T-cell (primary cell): ENCODE measurements at places on chromosomes 2 and 18.

DNA sequence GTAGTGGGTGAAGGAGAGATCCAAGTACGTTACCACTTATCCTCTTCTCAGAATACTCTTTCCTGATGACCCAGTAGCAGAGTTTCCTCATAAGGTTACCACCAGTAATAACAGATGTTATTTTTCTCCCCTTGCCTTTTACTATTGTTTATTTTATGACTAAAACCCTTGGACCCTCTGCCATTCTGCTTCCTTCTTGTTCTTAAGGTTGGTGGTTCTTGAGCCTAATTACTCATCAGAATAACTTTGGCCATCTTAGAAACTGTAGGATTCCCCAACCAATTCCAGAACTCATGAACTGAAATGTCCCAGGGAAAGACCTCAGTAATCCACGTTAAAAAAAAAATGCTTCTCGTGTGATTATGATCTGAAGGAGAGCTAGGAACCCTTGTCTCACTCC lies 64.9 kb downstream of the CHST9 start:
- no peak for DNase-seq

DNA sequence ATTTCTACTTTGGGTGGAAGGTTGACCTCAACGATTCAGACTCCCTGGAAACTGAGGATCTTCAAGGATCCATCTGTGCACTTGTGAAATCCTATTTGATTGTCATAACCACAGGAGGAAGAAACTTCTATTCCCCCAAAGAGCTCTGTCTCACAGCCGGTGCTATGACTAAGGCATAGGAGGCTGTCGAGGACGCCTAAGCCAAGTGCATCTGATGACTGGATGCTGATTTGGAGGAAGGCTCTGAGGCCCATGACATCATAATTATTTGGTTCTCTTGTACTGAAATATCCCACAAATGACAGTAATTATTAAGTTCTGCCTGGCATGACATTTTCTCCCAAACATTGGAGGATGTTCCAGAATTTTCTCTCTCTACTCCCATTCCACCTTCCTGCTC lies 13.8 kb upstream of the KCNF1 start:
- DNase-seq = no peak

- DNase-seq = no peak
Measured at GRCh38 chr2:223604231-223604630, 2.1 kb upstream of the SCG2 start.

DNA sequence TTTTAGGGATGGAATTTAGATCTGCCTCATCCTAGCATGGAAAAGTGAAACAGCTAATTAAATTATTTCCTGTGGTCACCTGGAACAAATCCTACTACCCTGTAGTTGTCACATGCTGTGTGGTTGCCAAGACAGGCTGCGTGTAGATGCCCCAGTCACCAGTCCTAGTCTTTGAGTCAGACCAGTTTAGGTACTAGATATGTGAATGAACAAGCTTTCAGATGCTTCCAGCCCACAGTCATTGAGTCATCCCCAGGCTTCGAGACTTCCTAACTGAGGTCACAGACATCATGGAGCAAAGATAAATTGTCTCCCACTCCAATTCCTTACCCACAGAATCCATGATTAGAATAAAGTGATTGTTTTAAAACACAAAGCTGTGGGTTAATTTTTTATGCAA lies 35.8 kb upstream of the GRB14 start:
- DNase-seq = no peak

- peak; percentile 74 for DNase-seq
Measured at GRCh38 chr2:237744613-237745249, 53.8 kb upstream of the RBM44 start.

GRCh38 chr2:234355808-234356365 lies 141.0 kb downstream of the ARL4C start:
- DNase-seq = no peak

DNA sequence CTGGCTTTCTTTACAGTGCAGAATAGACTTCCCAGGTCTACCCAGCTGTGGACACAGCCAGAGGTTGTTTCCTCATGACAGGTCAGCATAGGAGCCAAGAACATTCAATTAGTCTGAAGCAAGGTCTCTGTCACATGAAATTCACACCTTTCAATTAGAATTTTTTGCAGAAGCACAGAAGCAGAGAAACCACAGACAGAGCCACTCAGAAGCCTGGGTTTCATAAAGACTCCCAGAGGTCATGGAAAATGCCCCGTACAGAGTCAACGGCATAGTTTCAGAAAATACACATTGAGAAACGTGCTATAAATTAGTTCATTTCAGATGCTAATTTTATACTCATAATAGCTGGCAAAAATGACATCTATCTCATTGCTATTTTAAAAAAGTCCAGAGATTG lies 87.0 kb upstream of the TMEM200C start:
- no peak for DNase-seq

- DNase-seq = no peak
Measured at GRCh38 chr2:234375176-234375880, 121.6 kb downstream of the ARL4C start.

GRCh38 chr2:217610401-217610814 lies 392.4 kb downstream of the TNS1 start:
- peak; percentile 22 for DNase-seq

- DNase-seq = no peak
Measured at GRCh38 chr2:131445896-131446295, 30.0 kb upstream of the TUBA3D start.

GRCh38 chr2:37109523-37109922 lies 25.2 kb downstream of the GPATCH11 start:
- DNase-seq = no peak

GRCh38 chr2:66536290-66536673 lies 101.4 kb downstream of the MEIS1 start:
- no peak for DNase-seq

- DNase-seq = no peak
Measured at GRCh38 chr2:3639015-3639630, 18.9 kb upstream of the ALLC start.

- no peak for DNase-seq
Measured at GRCh38 chr2:23436346-23437098, 51.5 kb downstream of the KLHL29 start.

DNA sequence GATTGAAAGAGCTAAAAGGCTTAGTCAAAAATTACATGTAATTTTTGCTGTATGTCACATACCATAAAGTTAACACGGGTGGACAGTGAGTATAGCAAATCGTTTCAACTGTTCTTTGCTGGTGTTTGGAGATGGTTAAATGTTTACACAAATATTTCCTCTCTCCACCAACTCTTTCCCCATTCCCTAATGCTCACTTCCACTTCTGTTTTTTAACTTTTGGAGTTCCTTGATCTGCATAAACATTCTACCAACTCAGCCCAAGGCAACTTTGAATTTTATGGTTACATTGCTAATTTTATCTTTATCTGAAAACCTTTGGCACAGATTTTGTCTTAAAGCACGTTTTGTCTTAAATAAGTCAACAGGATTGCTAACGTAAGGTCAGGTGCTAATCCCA lies 1.9 kb upstream of the SPOPL start:
- DNase-seq = no peak

DNA sequence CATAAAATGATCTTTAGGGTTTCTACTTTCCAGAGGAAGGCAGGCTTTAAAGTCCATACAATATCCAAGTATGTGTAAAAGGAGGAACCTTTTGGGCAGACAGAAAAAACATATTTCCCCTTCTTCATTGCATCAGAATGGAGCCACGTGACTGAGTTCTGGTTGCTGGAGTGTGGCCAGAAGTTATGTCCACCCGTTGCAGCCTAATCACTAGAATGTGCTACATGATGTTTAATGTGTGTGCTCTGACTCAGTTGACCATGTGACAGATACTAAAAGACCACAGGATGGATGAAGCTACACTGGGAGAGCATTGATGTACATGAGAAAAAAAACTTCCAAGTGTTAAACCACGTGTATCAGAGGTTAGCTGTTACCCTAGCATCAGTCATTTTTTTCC lies 460.9 kb downstream of the RIT2 start:
- no peak for DNase-seq

- no peak for DNase-seq
Measured at GRCh38 chr18:74370115-74370514, 54.5 kb downstream of the C18orf63 start.

DNA sequence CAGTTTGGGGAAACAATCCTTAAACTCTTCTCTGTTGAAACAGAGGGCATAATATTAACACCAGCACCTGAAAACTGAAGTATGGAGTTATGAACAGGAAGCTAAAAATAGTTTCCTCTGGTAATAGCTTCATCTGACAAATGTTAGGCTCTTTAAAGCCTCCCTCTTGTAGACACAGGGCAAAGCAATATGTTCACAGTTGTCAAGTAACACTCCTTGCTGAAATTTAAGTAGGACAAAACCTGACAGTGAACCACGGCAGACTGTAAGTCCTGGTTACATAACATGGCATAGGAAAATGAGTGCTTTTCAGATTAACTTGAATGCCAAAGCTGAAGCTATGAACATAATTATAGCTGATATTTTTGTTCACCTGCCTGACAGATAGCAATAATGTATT lies 172.9 kb downstream of the CMPK2 start:
- DNase-seq = no peak

DNA sequence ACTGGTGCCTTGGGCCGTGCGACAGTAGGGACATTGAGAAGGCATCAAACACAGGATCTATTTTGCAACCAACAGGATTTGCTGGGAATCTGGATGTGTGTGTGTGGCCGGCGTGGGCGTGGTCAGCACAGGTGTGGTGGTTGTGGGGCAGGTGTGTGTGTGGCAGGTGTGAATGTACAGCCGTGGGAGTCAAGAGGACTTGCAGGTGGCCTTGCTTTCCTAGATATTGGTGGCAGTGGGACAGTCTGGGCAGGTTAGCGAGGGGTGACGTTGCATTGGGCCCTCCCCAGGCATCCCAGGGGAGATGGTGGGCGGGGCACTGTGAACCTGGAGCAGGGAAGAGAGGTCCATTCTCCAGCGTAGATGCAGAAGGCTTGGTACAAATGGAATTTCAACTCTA lies 3.2 kb upstream of the LIMS2 start:
- no peak for DNase-seq

GRCh38 chr2:224038049-224038829 lies 847 bp downstream of the SERPINE2 start:
- peak; percentile 46 for DNase-seq

- no peak for DNase-seq
Measured at GRCh38 chr18:41599466-41599865, 355.6 kb upstream of the PIK3C3 start.

GRCh38 chr2:23561544-23561943 lies 176.6 kb downstream of the KLHL29 start:
- DNase-seq = no peak

DNA sequence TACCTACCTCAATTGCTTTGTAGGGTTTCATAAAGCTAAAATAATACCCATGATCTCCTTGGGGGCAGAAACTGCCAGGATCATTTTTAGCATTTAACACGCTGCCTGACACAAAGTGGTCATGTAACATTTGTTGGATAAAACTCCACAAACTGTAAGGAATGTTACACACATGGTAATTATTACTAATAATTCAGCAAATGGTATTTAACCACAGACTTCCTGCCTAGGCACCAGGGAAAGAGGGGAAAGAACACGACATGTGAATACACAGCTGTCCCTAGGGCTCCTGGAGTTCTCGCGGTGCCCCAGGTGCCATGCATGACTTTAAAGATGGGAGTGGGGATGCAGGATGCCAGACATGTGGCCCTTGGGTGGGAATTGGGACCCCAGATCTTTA lies 43.5 kb downstream of the ASAP2 start:
- DNase-seq = no peak

- no peak for DNase-seq
Measured at GRCh38 chr18:61824733-61825363, 68.0 kb downstream of the RNF152 start.

GRCh38 chr2:55592130-55592529 lies 25.3 kb downstream of the PPP4R3B start:
- no peak for DNase-seq

DNA sequence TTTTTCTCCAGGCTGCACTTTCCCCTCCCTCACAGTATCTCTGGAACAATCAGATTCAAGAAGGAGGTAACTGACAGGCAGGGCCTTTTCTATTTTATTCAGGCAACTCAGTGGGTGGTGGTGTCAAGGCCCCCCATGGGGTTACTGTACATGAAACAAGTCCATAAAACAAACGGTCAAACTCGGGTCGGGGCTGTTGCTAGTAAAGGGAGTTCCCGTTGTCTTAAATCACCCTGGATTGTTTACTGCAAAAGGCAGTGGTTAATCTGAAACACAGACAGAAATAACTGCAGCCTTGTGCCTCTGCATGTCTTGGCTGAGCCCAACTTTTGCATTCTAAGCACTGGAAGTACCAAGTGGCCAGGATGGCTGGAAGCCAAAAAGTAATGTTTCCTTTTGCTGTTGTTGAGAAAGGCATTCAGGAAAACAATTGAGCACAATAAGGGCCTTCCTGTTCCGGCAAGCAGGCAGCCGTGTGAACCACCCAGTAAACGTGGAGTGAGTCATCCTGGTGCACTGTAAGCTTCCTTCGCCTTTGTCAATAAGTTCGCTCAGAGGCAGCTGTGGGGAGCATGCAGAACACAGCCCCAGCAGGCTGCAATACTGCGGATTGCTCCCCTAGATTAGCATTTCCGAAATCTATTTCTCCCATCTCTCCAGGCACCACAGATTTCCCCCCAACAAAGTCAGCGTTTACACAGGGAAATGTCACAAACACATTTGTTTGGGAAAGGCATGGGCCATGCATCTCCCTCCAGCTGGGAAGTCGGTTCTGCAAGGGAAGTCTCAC lies 149.6 kb downstream of the IRS1 start:
- peak; percentile 9 for DNase-seq

GRCh38 chr2:66069937-66070720 lies 364.8 kb upstream of the MEIS1 start:
- DNase-seq = no peak

GRCh38 chr2:218015586-218016521 lies 13.1 kb upstream of the TNS1 start:
- DNase-seq = no peak

DNA sequence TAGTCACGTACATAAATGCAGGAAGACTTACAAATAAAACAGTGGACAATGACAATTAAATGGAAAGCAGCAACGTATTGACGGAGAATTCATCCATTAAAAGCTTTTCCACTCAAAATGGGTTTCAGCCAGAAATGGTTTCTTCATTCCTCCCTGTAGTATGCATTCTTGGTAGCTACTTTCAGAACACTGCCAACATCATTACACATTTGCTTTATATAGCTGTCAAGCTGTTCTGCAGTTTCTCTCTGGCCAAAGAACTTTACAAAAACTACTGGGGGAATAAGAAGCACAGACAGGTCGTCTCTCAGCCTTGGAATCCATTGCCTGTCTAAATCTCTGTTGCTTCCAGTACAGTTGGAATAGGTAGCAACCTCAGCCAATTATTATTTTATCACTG lies 84.1 kb upstream of the NCKAP5 start:
- DNase-seq = no peak

- DNase-seq = no peak
Measured at GRCh38 chr2:161036926-161037325, 123.3 kb upstream of the TANK start.

DNA sequence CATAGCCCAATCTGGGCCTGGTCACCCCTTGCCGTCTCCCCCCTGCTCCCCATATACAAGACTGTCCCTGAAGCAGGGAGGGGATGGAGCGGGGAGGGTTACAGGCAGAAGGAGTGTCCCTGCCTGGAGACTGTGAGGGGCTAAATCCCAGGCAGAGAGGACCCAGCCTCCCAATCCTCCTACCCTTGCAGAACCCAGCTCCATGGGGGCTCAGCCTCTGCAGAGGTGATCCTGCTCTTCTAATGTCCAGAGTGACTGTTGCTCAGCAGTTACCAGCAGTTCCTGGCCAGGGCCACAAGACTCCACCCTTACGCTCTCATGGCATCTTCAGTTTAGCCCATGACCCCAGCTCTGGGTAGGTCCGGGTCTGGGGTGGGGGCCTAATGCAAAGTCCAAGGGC lies 58.1 kb downstream of the COA5 start:
- DNase-seq = no peak

GRCh38 chr2:223238301-223238700 lies 186.3 kb downstream of the KCNE4 start:
- DNase-seq = no peak

GRCh38 chr18:44870631-44871502 lies 190.2 kb downstream of the SETBP1 start:
- DNase-seq = no peak
